Dermis blood vessel endothelial cell (primary cell): ENCODE measurements at places on chromosomes 6 and 20.
A peak's percentile ranks its signal among the peaks of the same experiment; 100 is the strongest.

- DNase-seq: no peak
These were observed 130.5 kb upstream of the NOX3 start for GRCh38 chr6:155586090-155586489.

- DNase-seq: no peak
These were observed 35.1 kb downstream of the RRBP1 start for GRCh38 chr20:17646961-17647301.

DNA sequence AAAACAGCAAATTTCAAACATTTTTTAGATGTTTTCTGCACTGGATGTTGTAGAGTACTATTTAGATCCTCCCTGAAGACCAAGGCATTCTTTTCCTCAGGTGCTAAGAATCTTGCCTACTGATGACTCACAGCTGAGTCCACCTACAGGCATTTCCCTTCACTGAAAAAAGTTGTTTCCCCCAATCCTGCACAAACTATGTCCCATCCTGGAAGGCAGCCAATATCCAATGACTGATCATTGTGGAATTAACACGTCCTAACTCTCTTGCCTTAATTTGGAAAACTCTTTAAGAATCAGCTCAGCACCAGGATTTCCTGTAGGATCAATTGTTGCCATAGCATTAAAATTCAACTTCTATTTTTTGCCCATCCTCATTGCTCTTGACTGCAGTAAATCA is 268.4 kb upstream of the IRAK1BP1 start:
- DNase-seq: peak; percentile 100

DNA sequence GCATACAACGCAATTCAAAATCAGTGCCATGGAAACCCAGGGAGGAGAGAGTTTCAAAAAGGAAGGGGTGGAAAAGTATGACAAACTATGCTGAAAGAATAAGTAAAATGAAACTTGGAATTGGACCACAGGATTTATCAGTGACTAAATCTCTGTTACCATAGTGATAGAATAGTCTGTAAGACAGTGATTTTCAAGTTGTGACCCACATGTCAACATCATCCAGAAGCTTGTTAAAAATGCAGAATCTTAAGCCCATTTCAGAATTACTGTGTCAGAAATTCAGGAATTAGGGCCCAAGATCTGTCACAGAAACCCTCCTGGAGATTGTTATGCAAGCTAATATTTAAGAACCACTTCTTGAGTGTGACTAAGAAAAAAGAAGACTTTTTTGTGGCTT is 417.7 kb upstream of the JAG1 start:
- DNase-seq: no peak

- DNase-seq: no peak
These were observed 1.9 kb upstream of the EBF4 start for GRCh38 chr20:2690718-2691117.

DNA sequence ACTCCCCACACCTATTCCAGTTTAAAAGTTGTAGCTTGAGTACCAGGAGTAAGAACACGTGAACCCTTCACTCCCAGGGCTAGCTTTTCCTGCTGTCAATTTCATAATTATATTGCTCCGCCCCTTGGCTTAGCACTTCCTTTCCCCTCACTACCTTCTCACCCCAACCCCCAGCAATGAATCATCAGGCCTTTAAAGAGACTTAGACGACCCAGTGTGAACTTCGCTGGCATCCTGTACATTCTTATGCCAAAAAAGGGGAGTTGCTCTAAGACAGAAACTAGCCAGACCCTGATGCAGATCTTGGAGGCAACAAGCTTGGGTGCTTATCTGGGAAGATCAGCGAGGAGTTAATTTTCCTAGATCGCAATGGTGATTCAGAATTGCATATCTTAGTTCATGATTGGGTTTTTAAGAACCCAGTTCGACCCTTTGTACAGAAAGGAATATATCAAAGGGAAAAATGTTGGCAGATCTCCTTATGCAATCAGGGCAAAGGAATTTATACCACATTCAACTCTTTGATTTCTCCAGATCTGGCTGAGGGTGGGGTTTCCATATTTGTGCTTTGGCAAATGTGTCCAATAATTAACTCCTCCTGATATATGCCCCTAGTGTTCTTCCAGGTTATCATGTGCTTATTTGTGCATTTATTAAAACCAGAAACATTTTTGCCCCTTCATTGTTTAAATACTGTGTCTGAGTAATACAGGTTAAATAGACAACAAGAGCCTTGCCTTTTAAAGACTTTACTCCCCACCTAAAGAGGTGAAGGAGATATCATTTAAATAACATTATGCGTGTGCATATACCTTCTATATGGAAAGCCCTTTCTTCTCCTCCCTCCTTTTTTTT is 8.1 kb upstream of the ATXN1 start:
- peak; percentile 93 for DNase-seq

- peak; percentile 55 for DNase-seq
These were observed 3.3 kb downstream of the SIM1 start for GRCh38 chr6:100461278-100461916.

DNA sequence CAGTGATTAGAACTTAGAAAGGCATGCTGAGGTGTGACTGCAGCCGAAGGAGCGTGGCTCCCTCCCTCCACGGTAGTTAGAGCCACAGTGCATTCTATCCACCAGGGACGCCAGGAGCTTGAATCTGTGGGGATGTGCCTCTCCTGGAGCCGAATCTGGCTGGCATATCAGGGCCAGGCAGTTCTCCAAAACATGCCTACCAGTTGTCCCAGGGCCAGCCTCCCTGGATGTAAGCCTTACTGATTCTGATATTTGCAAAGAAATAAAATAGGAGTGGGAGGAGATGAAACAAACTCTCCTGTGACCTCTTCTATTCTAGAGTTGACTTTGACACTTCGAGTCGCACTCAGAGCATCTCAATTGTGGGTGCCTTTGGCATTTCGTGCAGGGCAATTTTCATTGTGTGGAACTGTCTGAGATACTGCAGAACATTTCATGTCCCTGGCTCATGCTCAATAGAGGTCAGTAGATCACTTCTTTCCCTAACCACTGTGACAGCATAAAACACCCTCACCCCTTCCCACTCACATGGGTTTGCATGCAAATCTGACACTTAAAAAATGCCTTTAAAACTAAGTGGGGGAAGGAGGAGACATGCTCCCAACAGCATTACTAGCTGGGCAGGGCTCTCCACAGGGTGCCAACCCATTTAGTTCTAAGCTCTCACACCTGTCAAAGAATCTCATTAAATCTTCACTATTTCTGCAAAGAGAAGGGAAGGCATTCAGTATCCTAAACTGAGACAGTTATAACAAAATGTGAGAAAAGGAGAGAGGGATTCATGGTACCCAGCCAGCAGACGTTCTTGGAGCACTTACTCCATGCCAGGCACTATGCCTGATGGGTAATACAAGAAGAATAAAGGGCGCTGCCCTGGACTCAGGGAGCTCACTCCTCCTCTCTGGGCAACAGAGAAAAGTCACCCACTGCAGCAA is 378.9 kb downstream of the PREX1 start:
- no peak for DNase-seq

DNA sequence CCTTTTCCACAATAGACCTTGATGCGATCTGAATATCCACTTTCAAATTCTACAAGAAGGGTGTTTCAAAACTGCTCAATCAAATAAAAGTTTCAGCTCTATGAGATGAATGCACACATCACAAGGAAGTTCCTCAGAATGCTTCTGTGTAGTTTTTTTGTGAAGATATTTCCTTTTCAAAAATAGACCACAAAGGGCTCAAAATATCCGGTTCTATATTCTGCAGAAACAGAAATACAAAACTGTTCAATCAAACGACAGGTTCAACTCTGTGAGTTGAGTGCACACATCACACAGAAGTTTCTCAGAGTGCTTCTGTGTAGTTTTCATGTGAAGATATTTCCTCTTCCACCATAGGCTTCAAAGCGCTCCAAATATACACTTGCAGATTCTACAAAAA is 293.9 kb upstream of the DEFB115 start:
- DNase-seq: no peak

GRCh38 chr6:112027942-112028674 is 25.8 kb upstream of the CCN6 start:
- DNase-seq: no peak

- no peak for DNase-seq
These were observed 440.2 kb downstream of the TBC1D32 start for GRCh38 chr6:120894077-120894476.

- DNase-seq: no peak
These were observed 700.1 kb downstream of the HDGFL1 start for GRCh38 chr6:23269436-23269835.

GRCh38 chr6:151021896-151022295 is 156.4 kb downstream of the MTHFD1L start:
- DNase-seq: peak; percentile 65

DNA sequence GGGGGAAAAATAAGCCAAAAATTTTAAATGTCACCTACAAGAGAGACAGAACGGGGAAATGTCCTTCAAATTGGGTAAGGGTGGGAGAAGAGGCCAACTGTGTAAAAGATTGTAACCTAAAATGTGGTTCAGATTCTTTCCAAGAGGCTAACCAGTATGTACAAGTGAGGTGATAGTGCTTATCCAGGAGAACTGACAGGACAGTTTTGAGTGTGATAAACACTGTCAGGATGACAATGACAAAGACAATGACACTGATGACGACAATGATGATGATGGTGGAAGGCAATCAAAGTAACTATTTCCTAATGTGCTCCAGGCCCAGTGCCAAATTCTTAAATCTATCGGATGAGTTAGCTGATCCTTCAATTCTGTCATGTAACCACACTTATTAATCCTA is 57.3 kb downstream of the TASP1 start:
- DNase-seq: no peak

GRCh38 chr20:41357424-41358163 is 9.0 kb downstream of the EMILIN3 start:
- no peak for DNase-seq

DNA sequence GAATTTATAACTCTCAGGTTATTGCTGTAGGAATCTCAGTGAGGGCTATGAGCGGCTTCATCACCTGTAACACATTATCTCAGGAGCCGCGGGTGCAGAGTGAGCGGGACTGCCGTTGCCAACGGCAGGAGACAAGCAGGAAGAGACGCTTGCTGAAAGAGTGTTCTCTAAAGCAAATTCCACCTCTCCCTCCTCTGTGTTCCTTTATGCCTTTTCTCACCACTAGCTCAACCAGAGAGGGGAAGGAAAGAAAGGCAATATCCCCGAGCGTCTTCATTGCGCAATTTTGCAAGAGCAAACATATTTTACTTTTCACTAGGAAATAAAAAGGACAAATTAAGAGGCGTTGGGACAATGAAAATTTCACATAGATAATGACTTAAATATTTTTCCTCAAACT is 185.2 kb upstream of the EXOC2 start:
- DNase-seq: no peak
